ENCODE measurements at places on chromosomes 3 and 15.
A peak's percentile ranks its signal among the peaks of the same experiment; 100 is the strongest.

GRCh38 chr15:33243393-33243792 is 48.9 kb upstream of the FMN1 start:
- no peak for DNase-seq

GRCh38 chr3:16305111-16305541 is 40.1 kb downstream of the OXNAD1 start:
- no peak for DNase-seq

DNA sequence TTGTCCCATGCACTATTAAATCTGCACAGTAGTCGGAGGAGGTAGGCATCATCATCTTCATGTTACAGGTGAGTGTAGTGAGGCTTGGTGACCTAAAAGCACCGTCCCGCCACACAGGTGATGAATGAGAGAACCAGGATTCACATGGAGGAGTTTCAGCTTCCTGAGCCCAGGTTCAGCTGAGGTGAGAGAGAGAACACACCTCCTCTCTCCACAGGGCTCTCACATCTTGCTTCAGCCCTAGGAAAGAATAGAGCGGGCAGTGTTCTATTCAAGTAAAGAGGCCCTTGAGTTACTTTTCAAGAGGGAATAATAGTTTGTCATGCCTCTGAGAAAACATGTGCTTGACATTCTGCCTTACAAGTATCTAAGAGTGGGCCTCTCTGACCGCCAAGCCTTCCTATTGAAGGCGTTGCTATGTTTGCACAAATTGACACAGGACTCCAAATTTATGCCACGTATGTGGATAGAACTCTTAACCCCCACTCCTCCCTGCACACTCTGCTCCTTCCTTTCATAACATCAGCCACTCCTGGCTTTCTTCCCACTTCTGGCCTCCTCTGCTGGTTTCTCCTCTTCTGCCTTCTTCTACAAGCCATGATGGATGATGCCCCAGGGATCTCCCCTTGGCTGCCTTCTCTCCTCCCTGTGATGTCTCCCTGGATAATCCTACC is 138.3 kb upstream of the ABHD17C start:
- DNase-seq, result no peak

DNA sequence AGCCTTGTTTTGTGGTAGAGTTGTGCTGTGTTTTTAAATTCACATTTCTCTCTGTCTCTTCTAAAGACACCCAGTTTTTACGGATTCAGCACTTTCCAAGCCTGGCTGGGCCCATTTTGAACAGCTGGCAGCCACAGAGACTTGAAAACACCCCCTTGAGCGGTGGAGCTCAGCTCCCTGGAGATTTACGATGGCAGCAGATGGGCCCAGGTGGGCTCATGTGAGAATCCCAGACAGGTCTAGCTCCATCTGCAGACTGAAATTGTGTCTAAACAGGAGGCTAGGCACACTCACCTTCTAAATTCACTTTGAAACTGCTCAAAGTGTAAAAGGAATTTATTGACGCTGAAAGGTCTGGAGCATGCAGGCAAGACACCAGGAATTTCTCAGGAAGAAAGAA is 232.0 kb upstream of the HES1 start:
- no peak for DNase-seq

- DNase-seq, result no peak
Measured at GRCh38 chr15:96213045-96213444, 117.5 kb upstream of the NR2F2 start.

DNA sequence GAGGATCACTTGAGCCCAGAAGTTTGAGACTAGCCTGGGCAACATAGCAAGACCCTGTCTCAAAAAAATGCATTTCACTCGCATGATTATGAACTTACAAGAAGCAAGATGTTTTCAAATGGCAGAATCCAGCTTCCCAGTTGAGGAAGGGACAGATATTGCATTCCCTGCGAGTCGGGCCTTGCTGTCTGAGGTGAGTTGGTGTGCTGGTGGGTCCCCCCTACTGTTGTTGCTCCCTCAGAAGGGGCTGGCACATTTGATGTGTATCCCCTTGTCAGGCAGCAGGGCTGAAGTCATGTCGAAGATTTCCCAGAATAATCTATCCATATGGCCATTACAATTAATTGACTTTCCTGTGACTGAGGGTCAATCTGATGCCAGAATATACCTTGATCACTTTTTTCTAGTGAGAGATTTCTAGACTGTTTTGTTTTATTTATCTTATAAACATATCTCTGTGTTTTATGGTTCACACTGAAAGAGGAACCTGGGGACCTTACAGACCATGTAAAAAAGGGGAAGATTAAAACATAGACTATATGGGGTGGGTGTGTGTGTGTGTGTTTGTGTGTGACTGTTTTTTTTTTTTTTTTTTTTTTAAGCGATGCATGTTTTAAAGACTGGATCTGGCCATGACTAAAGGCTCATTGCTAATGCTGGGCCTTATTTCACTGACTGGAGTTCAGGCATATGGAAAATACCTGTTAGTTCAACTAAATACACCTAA is 112.1 kb upstream of the MRPS22 start:
- DNase-seq, result no peak

DNA sequence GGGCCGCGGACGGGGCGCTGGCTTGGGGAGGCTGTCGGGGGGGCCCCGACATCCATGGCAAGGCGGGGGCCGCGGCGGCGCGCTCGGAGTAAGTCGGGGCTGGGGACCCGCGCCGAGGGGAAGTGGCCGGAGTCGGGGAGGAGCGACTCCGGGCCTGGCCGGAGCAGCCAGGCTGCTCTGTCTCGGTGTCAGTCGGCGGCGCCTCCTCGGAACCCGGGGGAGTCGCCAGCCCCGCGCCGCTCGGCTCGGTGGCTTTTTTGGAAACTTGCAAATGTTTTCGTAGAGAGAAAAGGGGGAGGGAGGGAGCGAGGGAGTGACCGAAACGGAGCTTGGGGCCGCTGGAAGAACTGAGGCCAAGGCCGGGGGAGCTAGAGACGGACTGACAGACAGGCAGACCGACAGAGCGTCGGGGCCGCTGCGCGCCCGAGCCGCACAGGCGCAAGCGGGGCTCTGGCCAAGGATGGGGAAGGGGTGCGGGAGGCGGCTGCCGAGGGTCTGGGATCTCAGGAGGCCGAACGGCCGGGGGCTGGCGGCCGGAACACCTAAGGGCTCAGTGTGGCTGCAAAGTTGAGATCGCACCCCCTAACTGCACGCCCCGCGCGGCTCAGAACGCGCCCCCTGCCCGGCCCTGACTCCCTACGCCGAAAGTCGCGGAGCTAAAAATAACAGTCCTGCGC is 5.0 kb downstream of the PTH1R start:
- no peak for DNase-seq

DNA sequence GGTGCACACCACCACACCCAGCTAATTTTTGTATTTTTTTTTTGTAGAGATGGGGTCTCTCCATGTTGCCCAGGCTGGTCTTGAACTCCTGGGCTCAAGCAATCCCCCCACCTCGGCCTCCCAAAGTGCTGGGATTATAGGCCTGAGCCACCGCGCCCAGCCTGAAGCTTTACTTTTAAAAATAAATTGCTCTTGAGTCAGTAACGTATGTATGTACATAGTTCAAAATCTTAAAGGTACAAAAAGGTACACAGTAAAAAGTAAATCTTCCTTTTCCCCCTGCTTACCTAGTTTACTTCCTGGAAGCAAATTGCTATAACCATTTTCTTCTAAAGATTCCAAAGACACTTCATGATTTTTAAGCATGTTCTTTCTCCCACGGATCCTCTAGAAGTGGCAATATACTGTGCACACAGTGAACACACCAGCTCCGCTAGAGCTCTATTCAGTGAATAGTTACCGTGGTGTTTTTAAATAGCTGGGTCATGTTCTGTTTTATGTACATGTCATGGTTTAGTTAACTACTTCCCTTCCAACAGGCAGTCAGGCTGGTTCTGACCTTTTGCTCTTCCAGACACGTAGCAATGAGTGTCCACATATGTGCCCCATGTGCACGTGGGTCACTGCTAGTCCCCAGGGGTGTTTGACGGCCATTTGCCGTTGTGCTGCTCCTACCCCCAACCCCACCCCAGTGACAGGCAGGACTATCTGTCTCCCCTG is 82.1 kb downstream of the EEFSEC start:
- peak; percentile 38 for DNase-seq

DNA sequence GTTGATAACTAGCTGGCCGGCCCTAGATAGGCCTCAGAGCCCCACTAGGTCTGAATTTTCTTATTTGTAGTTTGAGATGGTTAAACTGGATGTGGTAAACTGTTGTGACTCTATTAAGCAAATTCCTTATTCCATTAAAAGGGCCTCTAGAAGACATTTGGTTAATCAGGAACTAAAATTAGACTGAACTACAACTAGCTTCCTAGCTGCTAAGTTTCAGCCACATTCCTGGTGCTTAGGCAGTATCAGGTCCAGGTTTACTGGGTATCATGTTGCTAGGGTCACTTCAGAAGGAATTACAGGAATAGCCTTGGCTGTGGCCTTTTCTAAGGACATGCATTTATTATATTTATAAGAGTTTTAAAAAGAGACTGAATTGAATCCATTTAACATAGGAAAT is 136.3 kb downstream of the PLD1 start:
- DNase-seq, result no peak

GRCh38 chr3:62718011-62718410 is 157.2 kb downstream of the CADPS start:
- no peak for DNase-seq

All from NCI-H2081 (cell line).